ENCODE measurements at places on chromosomes 6 and 20.

- DNase-seq = no peak
These were observed 1.7 kb downstream of the ARFGEF2 start for GRCh38 chr20:48923149-48923718.

GRCh38 chr20:38252292-38253288 lies 7.9 kb downstream of the KIAA1755 start:
- no peak for DNase-seq

DNA sequence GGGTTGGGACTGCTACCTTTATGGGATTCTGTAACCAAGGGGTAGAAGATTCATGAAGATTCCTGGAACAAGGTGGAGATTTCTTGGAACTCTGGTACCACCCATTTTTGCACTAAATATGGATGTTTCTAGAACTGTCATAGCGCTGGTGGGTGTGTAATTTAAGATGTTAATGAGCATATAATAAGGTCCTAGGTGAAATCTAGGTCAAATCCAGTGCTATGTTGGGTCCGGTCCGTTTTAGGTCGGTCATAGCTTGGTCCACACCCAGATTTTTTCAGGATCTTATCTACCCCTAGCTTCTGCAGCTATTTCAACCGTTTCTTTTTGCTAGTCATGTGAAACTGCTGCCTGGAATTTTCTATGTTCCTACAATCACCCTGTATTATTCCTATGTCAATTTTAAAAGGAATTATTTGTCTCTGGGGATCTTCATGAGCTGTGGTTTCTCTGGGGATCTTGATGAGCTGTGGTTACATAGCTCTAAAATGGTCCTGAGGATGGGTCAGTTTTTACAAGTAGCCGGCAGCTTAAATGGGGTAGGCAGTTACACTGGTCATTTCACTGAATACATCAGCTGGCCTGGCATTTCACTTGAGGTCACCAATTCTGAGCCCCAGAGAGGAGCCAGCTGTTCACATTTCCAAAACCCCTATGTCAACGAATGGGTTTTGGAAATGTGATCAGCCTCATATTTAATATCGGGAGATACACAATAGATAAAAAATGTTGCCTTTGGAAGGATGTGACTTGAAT lies 652.3 kb upstream of the FLRT3 start:
- no peak for DNase-seq

DNA sequence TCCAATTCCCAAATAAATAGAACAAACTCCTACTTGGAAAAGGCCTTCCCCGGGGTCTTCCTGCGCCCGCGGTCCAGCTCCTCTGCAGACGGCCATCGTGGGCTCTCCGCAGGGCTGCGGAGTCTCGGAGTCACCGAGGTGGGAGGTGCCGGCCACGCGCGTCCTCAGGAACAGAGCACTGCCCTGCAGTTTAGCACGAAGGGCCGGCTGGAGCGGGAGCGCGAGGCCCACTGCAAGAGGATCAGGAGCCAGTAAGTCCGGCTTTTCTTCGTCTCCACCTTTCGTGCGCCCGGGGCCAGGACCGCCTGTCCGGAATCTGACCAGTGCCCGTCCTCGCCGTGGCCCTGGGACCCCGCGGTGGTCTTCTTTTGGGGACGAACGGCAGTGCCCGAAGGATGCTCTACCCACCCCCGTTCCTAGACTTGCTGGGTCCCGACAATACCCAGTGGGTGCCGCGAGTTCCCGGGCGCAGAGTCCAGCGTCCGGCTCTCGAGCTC lies 1.4 kb downstream of the BHLHE23 start:
- DNase-seq = peak; percentile 19

GRCh38 chr20:5044075-5044620 lies 42.8 kb upstream of the SLC23A2 start:
- no peak for DNase-seq
